ENCODE measurements at places on chromosomes 16 and 17. TPM values are rescaled to one million over a fixed set of nuclear protein-coding genes. Genes with fewer than 3 reads are reported as not detected.

The MPP2 gene
- polyA plus RNA-seq: 1.1 TPM

The ST6GALNAC1 gene
- polyA plus RNA-seq: 34.5 TPM

The TSNAXIP1 gene
- polyA plus RNA-seq: 1.00 TPM

The ZNF286A gene
- polyA plus RNA-seq: 4.3 TPM

The CAPNS2 gene
- not detected for polyA plus RNA-seq

The RUNDC3A gene
- polyA plus RNA-seq: 4.5 TPM

The PGAP3 gene
- 21.5 TPM for polyA plus RNA-seq

The ATF7IP2 gene
- 29.5 TPM for polyA plus RNA-seq

The PIMREG gene
- polyA plus RNA-seq: 0.76 TPM

The C16orf46 gene
- polyA plus RNA-seq: 1.1 TPM

The ZG16 gene
- not detected for polyA plus RNA-seq

The IQCK gene
- polyA plus RNA-seq: 7.7 TPM

Measured in stomach (tissue), 19 donors.